ENCODE measurements at places on chromosomes 11 and 22. TPM values are rescaled to one million over a fixed set of nuclear protein-coding genes. Genes with fewer than 3 reads are reported as not detected.

DNA sequence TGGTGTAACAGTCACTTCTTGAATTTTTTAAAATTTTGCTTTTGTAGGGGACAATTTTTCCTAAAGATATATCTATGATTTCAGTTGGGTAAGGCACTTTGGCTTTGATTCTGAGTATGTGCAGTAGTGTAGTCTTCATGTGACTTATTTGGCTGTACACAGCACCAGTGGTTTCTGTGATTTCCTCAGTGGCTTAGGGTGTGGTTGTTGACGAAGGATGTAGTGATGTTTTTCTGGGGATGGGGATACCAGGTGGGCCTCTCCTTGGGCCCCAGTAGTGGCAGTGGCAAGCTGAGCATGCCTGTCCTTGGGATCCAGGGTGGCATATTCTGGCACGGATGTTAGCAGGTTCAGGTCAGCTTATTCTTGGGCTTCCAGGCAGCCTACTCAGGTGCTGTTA, 364.9 kb upstream of the CADM1 start:
- no peak for DNase-seq
- peaks cover 38% of the 10 kb centered on the region for H3K27me3 ChIP-seq
- no peaks in the 10 kb centered on the region for H3K4me1 ChIP-seq
- no peak overlapping the region for H3K27ac ChIP-seq

- no peaks in the 10 kb centered on the region for H3K4me1 ChIP-seq
- DNase-seq: no peak
- H3K27ac ChIP-seq: no peak overlapping the region
- H3K27me3 ChIP-seq: peaks cover 24% of the 10 kb centered on the region
- no peak overlapping the region for H3K4me3 ChIP-seq
- H3K36me3 ChIP-seq: no peaks in the 10 kb centered on the region
Measured at GRCh38 chr11:61498767-61499341, 9.7 kb upstream of the LRRC10B start.

- no peaks in the 10 kb centered on the region for H3K27me3 ChIP-seq
- H3K4me1 ChIP-seq: no peaks in the 10 kb centered on the region
- DNase-seq: peak; percentile 51
- H3K27ac ChIP-seq: no peak overlapping the region
- peaks cover 15% of the 10 kb centered on the region for H3K36me3 ChIP-seq
Measured at GRCh38 chr11:18578975-18579598, 9.4 kb downstream of the UEVLD start.

- no peak overlapping the region for H3K4me3 ChIP-seq
- H3K27me3 ChIP-seq: peaks cover 22% of the 10 kb centered on the region
- peaks cover 10% of the 10 kb centered on the region for H3K4me1 ChIP-seq
- no peaks in the 10 kb centered on the region for H3K36me3 ChIP-seq
- H3K27ac ChIP-seq: no peak overlapping the region
Measured at GRCh38 chr22:37260901-37261336, 16.9 kb upstream of the RAC2 start.

- no peak overlapping the region for H3K27ac ChIP-seq
- no peaks in the 10 kb centered on the region for H3K36me3 ChIP-seq
- H3K27me3 ChIP-seq: peaks cover 31% of the 10 kb centered on the region
- no peaks in the 10 kb centered on the region for H3K4me1 ChIP-seq
- DNase-seq: no peak
Measured at GRCh38 chr11:32448232-32448631, 12.9 kb upstream of the WT1 start.

GRCh38 chr11:82756765-82757639, 23.3 kb upstream of the FAM181B start:
- DNase-seq: no peak
- H3K27me3 ChIP-seq: no peaks in the 10 kb centered on the region
- peaks cover 18% of the 10 kb centered on the region for H3K4me1 ChIP-seq
- H3K36me3 ChIP-seq: no peaks in the 10 kb centered on the region
- no peak overlapping the region for H3K4me3 ChIP-seq
- H3K27ac ChIP-seq: no peak overlapping the region

HPX gene
- 1.4 TPM for total RNA-seq

DNA sequence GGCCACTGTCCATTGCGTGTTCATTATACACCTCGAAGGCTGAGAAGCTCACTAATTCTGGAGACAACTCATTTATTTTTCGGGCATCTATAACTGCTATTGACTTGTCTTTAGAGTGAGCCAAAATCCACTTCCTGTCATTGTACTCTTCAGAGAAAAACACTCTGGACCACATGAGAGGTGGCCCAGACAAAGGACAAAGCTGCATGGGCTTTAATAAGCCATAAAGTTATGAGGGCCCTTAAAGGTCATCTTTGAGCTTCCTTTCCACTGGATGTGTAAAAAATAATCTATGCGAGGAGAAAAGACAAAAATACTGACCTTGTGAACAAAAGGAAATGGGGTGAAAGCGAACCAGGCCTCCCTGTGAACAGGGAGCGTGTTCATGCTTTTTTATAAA, 63.5 kb upstream of the ZC3H12C start:
- H3K27ac ChIP-seq: no peak overlapping the region
- H3K27me3 ChIP-seq: no peaks in the 10 kb centered on the region
- H3K4me1 ChIP-seq: no peaks in the 10 kb centered on the region
- H3K36me3 ChIP-seq: no peaks in the 10 kb centered on the region
- no peak for DNase-seq
- no peak overlapping the region for H3K4me3 ChIP-seq

ZNF214 gene
- 2.3 TPM for total RNA-seq

DNA sequence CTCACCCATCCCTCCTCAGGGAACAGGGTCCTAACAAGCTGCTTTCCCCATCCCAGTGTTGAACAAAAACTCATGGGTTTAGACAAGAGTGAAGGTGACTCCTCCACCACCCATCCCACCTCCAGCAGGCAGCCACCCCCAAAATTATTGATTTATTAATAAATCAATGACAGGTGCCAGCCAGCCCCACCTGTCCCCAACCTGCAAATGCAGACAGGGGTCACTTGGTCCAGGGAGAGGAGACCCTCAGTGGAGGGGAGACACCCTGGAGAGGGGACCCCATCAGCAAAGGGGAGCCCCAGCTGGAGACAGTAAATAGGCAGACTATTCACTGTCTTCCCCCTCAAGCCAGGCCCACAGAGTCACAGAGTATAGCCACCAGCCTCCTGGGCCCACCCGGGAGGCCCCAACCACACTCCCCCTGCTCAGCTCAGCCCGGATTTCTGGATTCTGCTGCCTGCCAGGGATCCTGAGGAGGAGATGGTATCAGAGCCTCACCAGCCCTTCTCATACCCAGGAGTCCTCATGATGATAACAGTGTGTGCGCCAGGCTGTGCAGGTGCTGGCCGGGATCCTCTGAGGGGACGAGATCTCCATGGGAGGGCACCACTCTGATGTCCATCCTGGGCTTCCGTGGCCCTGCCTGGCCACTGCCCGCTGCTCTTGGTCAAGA, 8.8 kb upstream of the CD81 start:
- H3K4me3 ChIP-seq: no peak overlapping the region
- H3K36me3 ChIP-seq: no peaks in the 10 kb centered on the region
- no peak for DNase-seq
- no peaks in the 10 kb centered on the region for H3K4me1 ChIP-seq

DNA sequence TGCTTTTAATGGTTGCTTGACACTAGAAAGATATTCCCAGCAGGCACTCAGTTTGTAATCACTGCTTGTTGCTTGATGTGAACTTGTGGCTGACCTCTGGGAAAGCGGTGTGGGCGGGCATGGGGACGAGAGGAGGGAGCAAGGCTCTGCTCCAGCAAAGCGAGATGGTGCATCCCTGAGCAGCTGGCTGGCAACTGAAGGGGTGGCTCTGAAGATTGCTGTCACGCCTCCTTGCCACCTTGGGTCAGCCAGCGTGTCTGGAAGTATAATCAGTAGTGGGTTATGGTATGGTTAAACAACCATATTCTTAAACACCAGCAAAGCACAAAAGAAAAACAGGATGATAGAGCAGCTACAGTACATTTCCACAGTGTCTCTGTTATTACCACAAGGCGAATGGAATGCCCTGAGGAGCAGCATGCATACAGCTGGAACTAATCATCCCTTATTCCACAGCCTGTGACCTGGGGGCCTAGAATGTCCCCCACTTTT, 124.5 kb downstream of the TRIM44 start:
- no peak overlapping the region for H3K4me3 ChIP-seq
- DNase-seq: no peak
- no peaks in the 10 kb centered on the region for H3K27me3 ChIP-seq
- H3K27ac ChIP-seq: peak overlapping the region; percentile 90

L3MBTL2 gene
- total RNA-seq: 26.4 TPM

DNA sequence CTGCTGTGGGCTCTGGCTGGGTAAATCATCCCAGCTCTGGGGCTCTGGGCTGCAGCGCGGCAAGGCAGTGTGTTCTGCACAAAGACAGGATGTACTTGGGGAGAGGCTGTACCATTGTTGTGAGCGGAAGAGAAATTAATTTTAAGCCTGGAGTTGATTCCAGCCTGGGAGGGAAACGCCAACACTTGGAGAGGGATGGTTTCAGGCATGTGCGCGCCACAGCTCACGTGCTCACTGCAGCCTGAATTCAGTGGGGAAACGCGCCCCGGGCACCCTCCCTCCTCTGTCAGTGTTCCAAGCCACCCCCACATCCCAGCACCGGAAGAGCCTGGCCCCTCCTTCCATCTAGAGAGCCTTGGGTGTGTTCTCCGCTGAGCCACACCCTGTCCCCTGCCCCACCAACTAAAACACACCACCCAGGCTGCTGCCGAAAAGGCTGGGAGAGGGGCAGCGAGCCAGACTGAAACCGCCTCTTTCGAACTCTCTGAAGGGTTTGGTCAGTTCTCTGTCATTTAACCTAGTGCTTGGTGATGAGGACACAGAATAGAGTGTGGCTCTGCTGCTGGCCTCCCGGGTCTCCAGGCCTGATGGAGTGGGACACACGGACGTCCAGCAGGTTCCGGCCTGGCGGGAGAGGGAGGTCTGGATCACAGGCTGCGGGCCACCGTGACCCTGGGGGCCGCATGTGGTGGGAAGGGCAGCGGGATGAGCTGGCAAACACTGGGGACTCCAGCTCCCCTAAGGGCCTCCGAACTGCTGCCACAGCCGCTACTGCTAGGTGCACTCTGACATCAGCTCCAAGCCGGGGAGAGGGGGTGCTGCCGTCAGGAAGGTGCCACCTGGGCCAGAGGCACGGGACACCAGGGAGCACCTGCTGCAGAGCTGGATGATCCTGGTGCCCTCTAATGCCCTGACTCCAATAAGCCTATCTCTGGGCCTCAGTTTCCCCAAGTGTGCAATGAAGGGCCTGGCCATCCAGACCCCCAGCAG, 230.8 kb downstream of the CTTN start:
- H3K36me3 ChIP-seq: no peaks in the 10 kb centered on the region
- no peak for DNase-seq
- no peak overlapping the region for H3K4me3 ChIP-seq
- no peaks in the 10 kb centered on the region for H3K27me3 ChIP-seq
- no peaks in the 10 kb centered on the region for H3K4me1 ChIP-seq

- no peak for DNase-seq
- peaks cover 8% of the 10 kb centered on the region for H3K27me3 ChIP-seq
- H3K4me3 ChIP-seq: no peak overlapping the region
- no peaks in the 10 kb centered on the region for H3K4me1 ChIP-seq
Measured at GRCh38 chr11:79287952-79288351, 152.9 kb downstream of the TENM4 start.

- peak; percentile 27 for DNase-seq
- no peak overlapping the region for H3K27ac ChIP-seq
- H3K4me1 ChIP-seq: no peaks in the 10 kb centered on the region
- H3K36me3 ChIP-seq: no peaks in the 10 kb centered on the region
Measured at GRCh38 chr11:116166573-116167465, 606.0 kb downstream of the BUD13 start.

DNA sequence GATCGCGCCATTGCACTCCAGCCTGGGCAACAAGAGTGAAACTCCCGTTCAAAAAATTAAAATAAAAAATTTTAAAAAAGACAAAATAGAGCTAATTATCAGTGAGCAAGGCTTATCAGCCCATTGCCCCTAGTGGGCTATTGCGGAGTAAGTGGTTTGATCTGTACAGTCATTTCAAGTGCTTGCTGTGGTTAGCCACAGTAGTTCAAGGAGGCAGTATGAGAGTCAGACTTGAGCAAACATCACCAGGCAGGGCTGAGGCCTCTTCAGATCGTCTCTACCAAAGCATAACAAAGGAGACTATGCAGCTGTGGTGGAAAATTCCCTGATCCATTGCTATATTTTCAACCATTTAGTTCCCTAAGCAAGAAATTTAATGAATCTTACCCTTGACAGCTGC, 4.3 kb upstream of the SBF2 start:
- DNase-seq: no peak
- H3K27me3 ChIP-seq: no peaks in the 10 kb centered on the region
- peak overlapping the region; percentile 58 for H3K27ac ChIP-seq
- H3K4me1 ChIP-seq: peaks cover 37% of the 10 kb centered on the region
- peaks cover 11% of the 10 kb centered on the region for H3K36me3 ChIP-seq

DCHS1 gene
- 63.0 TPM for total RNA-seq

DNA sequence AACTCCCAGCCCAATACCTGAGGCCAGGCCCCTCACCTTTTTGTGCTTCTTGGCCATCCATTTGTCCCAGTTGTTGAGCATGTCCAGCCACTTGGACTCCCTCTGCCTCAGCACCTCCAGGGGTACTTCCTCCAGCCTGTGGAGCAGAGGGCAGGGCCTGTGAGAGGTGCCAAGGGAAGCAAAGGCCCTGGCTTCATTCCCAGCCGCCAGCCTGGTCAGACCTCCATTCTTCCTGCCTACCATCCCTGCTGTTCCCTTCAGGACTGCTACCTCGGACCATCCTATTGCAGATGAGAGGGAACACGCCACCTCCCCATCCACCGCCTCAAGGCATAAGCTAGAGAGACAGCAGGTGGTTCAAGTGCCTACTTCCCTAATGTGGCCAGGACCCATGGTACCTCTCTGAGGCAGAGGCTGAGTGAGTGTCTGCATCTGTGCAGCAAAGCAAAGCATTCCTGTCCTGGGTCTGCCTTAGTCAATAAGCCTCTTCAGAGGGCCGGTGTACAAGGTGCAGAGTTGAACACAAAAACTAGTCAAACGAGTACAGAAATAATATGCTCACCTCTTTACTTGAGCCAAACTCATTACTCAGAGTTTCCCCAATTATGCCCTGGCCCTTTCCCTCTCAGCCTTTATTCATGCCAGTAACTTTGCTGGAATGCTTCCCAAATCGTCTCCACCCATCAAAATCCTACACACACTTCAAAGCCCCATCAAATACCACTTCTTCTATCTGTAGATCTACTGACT, 15.4 kb upstream of the CASTOR1 start:
- no peak for DNase-seq
- H3K4me3 ChIP-seq: no peak overlapping the region
- H3K27me3 ChIP-seq: no peaks in the 10 kb centered on the region

DNA sequence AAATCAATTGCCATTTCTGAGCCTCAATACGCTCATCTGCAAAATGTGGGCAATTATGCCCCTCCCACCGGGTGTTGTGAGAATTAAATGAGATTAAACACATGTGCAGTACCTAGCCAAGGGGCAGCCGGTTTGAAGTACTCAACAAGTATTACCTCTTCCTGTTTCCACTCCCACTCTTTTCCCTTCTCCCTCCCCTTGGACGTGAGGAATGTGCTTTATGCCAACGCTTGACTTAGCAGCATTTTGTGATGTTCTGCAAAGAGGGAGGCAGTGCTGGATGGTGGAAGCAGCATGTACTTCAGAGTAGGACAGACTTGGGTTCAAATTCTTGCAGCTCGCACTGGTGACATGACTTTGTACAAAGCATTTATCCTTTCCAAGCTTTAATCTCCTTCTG, 306.0 kb downstream of the BUD13 start:
- H3K27ac ChIP-seq: no peak overlapping the region
- H3K36me3 ChIP-seq: no peaks in the 10 kb centered on the region
- H3K27me3 ChIP-seq: no peaks in the 10 kb centered on the region
